ENCODE measurements at places on chromosomes 1 and 21.

- no peak for DNase-seq
Measured at GRCh38 chr1:248376916-248377315, 1.4 kb downstream of the OR2T6 start.

GRCh38 chr1:182170891-182171461 lies 109.5 kb upstream of the ZNF648 start:
- no peak for DNase-seq

- DNase-seq: no peak
Measured at GRCh38 chr1:208808301-208808700, 564.1 kb upstream of the PLXNA2 start.

- DNase-seq: no peak
Measured at GRCh38 chr21:15617964-15618363, 111.8 kb upstream of the USP25 start.

DNA sequence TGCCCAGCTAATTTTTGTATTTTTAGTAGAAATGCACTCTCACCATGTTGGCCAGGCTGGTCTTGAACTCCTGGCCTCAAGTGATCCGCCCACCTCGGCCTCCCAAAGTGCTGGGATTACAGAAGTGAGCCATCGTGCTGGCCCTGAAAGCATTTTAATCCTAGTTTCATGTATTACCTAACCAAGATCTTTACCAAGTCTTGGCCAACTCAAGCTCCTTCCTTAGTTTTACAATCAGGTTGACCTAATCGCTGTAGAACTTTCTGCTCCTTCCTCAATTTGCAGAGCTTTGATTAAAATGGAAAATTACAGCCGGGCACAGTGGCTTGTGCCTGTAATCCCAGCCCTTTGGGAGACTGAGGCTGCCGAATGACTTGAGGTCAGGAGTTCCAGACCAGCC lies 3.2 kb upstream of the TMEM63A start:
- no peak for DNase-seq

GRCh38 chr1:223110952-223111351 lies 32.1 kb downstream of the TLR5 start:
- no peak for DNase-seq

DNA sequence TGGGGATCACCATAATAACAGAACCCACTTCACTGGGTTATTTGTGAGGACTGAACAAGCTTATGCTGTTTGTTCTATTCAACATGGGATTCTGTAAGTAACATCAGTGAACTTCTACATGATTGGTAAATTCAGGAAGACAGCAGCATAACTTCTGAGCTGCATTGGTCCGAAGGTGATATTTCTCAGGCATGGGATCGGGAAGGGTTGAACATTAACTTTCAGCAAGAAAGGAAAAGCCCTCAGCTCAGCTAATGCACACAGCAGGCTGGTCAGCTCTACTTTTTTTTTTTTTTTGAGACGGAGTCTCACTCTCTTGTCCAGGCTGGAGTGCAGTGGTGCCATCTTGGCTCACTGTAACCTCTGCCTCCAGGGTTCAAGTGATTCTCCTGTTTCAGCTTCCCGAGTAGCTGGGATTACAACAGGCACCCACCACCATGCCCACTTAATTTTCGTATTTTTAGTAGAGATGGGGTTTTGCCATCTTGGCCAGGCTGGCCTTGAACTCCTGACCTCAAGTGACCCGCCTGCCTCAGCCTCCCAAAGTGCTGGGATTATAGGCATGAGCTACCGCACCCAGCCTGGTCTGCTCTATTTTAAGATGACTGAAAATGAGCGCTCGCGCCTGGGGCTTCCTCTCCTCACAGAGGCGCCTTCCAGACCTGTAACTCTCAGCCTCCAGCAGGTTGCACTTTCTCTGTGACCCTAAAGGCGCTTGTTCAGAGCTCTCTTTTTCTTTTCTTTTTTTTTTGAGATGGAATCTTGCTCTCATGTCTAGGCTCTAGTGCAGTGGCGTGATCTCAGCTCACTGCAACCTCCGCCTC lies 42.2 kb downstream of the ECE1 start:
- no peak for DNase-seq

GRCh38 chr1:53634571-53634979 lies 104.4 kb downstream of the GLIS1 start:
- DNase-seq: no peak

DNA sequence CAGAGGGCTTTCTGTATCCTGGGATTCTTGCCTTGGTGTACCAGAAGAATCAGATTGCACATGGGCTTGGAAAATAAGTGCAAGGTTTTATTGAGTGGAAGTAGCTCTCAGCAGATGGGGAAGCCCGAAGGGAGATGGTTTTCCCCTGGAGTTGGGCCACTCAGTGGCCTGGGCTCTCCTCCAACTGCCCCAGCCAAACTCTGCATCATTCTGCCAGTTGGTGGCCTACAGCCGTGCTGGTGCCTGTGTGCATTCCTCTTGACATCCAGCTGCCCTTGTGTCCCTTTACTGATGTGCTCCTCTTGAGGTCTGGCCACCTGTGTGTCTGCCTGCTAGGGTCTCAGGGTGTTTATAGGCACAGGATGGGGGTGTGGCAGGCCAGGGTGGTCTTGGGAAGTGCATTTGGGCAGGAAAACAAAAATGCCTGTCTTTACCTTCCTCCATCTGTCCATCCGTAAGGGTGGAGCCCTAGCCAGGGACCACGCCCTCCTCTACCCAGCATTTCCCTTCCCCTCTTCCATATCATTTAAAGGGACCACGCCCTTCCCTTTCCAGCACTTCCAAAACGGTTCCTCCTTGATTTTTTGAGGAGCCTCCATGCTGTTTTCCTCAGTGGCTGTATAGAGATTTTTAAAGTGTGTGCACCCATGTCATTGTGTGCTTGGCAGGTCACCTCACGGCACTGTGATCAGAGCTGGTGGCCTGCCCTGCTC lies 18.9 kb downstream of the SNAP47 start:
- DNase-seq: no peak

DNA sequence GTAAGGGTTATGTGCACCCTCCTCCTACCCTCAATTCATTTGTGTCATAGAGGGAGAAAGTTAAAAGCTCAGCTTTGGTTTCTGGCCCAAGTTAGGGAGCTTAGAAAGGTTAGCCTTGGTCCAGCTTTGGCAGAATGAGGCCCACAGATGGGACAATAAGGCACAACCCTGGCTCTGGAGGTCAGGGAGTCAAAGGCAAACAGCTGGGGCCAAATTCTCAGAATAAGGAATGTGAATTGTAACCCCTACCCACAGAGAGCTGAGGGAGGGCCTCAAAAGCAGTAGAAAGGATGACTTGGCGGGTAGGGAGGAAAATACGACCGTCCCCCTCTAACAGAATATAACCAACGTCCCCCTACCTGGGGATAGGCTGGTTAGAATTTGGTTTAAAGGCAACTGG lies 9.0 kb downstream of the CERS2 start:
- DNase-seq: no peak

GRCh38 chr1:168408539-168408865 lies 127.8 kb downstream of the TBX19 start:
- DNase-seq: no peak

DNA sequence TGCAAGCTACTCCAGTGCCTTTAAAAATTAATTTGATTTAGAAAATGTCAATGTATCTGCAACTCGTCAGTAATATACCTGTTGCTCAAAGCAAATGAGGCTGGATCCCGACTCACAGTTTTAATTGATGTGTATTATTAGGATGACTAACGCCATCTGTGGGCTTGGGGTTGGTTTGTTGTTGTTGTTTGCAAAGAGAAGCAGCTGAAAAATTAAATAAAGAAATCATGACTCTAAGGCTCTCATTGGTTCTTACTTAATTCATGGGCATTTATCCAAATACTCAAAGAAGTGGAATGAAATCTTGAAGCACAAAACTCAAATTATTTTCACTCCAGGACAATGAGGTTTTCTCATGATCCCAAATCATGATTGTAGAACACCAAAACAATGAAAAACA lies 46.4 kb downstream of the SEC16B start:
- DNase-seq: no peak

- no peak for DNase-seq
Measured at GRCh38 chr1:20223106-20223505, 36.8 kb upstream of the PLA2G2C start.

GRCh38 chr1:44348061-44348485 lies 7.0 kb downstream of the ERI3 start:
- no peak for DNase-seq

DNA sequence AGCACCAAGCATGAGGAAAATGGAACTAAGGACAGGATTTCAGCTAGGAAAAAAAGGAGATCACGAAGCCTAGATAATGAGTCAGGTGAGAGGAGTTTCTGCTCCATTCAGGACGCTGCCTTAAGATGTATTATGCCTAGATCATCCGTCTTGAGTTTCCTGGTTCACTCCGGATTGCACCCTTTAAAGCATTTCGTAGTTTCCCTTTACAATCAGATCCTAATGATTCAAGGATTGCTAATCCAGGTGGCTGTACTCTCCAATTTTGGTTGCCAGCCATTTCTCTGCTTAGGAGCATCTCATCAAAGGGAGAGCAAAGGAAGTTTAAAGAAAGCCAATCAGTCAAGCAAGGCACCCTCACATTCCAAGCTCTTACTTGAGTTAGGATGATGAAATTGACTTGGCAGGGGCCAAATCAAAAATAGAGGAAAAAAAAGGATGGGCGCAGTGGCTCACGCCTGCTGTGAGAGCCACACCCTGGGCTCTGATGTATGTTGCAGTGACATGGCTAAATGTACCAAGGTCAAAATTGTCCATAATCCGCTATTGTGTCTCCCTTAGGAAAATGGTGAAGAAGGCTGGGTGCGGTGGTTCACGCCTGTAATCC lies 156.9 kb upstream of the SOD1 start:
- DNase-seq: no peak

GRCh38 chr1:202810193-202810614 lies 550 bp upstream of the PCAT6 start:
- no peak for DNase-seq

DNA sequence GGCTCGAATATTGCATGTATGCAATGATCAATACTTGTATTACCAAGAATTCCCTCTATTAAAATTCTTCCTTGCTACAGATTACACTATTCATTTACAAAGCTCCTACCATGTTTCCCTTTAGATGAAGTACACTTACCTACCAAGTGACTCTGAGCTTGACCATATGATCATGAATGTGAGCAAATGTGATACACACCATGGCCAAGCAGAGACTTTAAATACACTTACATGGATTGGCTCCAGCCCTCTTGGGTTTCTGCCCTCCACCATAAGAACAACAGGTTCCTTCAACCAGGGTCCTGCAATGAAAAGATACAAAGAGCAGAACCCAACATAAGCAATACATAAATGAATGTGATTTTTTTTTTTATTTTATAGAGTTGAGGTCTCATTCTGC lies 30.0 kb downstream of the LRRC52 start:
- no peak for DNase-seq

GRCh38 chr1:163664671-163665335 lies 343.0 kb downstream of the NUF2 start:
- DNase-seq: no peak

- no peak for DNase-seq
Measured at GRCh38 chr1:150186789-150187559, 37.3 kb downstream of the PLEKHO1 start.

DNA sequence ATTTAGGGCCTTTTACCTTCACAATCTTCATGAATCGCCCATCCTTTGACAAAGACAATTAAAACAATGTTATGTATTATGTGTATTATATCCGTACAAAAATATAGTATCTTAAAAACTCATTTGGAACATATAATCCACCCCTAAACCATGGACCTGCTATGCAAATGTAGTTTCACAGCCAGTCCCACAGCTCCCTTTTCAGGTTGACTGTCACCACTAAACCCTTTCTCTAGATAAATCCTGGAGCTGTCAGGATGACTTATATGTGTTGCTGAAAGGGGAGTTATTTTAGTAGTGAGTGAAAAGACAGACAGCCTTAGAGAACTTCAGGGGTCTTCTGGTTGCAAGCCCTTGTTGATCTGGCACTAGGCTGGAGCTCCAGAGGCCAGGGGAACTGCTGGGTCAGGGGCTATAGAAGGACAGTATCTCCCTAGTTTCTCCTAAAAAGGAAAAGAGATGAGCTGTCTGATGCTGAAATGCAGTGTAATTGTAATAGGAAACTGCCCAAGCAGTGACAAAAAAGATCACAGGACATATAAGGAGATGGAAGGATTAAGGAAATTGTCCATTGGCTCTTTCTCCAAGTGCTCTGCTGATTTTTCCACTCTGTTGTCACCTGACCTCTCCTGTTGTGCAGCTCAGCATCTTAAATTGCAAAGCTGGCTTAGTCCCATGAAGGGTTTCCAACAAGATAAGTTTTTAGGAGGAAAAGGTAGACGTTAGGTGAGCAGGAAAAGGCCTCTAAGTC lies 127.7 kb downstream of the S1PR1 start:
- DNase-seq: no peak

Measured in breast epithelium (tissue), 4 donors.